ENCODE measurements at places on chromosomes 4 and X. TPM values are rescaled to one million over a fixed set of nuclear protein-coding genes. Genes with fewer than 3 reads are reported as not detected.

Gene ASB11
- total RNA-seq: not detected

Gene IGFBP7
- total RNA-seq: 1,134 TPM

Gene VCX
- total RNA-seq: not detected

Gene MAGEA2B
- total RNA-seq: not detected

Gene ODAM
- total RNA-seq: not detected

Gene KLHL13
- 10.7 TPM for total RNA-seq

Gene WDR17
- total RNA-seq: 3.7 TPM

Gene GRID2
- total RNA-seq: not detected

Gene MAP7D2
- 2.0 TPM for total RNA-seq

Gene RIBC1
- total RNA-seq: 0.41 TPM

Gene ETFDH
- 10.5 TPM for total RNA-seq

Gene ADAMTS3
- total RNA-seq: 3.5 TPM

Gene CT83
- total RNA-seq: not detected

Gene NSUN7
- 8.9 TPM for total RNA-seq

Gene MAGEA12
- not detected for total RNA-seq

Gene CCDC110
- total RNA-seq: 0.14 TPM

Measured in kidney epithelial cell (primary cell).